Calu3 (cell line): ENCODE measurements at places on chromosomes 11 and 22. TPM values are rescaled to one million over a fixed set of nuclear protein-coding genes. Genes with fewer than 3 reads are reported as not detected.
A peak's percentile ranks its signal among the peaks of the same experiment; 100 is the strongest.

The LYVE1 gene
- not detected in 2 replicates for total RNA-seq

The USP47 gene
- total RNA-seq, result 37.5 and 40.8 TPM in 2 replicates

DNA sequence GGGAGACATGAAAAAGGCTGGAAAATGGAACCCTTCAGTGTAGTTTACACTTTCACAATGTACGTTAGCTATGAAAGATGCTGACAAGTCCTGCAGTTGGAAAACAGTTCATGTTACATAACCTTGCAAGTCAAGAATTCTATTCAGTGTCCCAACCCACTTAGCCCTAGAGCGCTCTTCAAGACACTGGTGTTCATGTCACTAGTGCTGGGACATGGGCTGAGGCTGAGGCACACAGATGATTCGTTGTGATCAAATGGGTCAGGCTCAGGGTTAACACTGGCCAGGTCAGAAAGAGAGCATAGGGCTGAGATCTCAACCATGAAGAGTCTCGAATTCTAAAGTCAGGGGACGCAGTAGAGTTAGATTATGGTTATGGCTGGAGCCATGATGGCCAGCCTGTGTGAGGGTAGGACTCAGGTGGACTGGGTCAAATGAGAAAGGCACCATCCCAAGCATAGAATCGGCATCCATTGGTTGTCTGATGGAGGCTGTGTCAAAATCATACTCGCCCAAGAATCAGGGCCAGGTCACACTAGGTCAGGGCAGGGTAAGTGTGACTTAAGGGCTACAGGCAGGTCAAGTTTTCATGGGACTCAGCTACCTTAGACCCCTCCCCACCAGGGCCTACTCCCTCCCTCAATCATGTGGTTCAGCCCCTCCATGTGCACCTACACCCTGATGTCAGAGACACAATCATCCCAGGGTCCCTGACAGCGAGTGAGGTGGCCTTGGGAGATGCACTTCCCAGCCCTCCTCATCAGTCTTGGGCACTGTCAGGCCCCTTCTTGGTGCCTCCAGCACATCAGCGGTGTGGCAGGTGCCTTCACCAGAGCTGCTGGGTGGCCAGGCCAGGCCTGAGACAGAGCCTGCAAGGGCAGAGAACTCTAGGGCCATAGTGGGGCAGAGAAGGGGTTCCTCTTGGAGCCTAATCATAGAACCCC is 20.2 kb downstream of the IGLL5 start:
- no peak for DNase-seq

GRCh38 chr11:123373754-123374621 is 56.1 kb upstream of the GRAMD1B start:
- DNase-seq, result no peak

GRCh38 chr22:45101515-45102227 is 62.1 kb upstream of the NUP50 start:
- DNase-seq, result peak; percentile 45
